ENCODE measurements at places on chromosomes 13 and 19.

GRCh38 chr19:1752757-1753728 lies at the start of gene ONECUT3:
ONECUT3 (plus strand) TSS chr19:1753506; CDS start chr19:1753663, 157 bp downstream.
- DNase-seq: no peak

- DNase-seq: peak; percentile 74
These were observed at the start of gene ZNF439 for GRCh38 chr19:11848594-11849469. ZNF439 (plus strand) TSS chr19:11848726; CDS start chr19:11848868, 142 bp downstream.

- DNase-seq: no peak
These were observed 20.7 kb downstream of the TBC1D4 start for GRCh38 chr13:75461314-75461713.

DNA sequence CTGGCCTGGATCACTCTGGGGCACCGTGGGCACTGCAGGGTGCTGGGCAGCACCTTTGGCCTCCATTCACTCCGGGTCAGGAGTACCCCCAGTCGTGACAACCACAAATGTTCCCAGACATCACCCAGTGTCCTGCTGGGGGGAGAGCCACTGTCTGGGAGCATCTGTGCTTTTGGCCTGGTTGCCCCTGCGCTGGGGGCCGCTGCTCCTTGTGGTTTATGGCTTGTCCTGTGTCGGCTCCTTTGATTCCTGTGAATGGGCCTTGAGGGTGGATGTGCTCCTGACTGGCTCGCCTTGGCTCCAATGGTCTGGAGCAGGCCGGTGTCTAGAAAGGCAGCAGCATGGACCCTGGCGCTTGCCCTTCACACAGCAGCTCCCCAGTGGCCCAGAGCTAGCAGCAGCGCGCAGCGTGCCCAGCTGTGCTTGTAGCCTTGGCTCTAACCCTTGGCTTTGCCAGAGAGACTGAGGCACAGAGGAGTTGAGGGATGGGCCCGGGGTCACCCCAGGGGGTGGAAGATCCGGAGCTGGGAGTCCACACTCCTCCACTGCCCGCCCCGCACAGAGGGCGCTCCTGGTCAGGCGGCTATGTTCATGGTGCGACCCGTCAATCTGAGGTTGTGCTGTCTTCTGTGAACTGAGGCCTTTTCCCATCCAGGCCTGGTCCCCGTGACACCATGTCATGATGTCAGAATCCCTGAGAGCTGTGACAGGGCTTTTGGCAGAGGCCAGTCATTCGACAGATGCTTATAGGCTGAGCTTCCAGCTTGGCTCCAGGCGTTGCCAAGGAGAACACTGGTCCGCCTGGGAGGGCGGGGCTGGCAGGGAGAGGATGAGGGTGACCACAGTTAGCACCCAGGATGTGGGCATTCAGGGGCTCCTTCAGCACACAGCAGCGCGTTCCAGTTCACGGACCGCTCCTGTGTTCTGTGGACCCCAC lies 4.1 kb downstream of the DAZAP1 start:
- DNase-seq: no peak

- DNase-seq: no peak
These were observed 343.6 kb downstream of the FGF9 start for GRCh38 chr13:22014469-22014868.

DNA sequence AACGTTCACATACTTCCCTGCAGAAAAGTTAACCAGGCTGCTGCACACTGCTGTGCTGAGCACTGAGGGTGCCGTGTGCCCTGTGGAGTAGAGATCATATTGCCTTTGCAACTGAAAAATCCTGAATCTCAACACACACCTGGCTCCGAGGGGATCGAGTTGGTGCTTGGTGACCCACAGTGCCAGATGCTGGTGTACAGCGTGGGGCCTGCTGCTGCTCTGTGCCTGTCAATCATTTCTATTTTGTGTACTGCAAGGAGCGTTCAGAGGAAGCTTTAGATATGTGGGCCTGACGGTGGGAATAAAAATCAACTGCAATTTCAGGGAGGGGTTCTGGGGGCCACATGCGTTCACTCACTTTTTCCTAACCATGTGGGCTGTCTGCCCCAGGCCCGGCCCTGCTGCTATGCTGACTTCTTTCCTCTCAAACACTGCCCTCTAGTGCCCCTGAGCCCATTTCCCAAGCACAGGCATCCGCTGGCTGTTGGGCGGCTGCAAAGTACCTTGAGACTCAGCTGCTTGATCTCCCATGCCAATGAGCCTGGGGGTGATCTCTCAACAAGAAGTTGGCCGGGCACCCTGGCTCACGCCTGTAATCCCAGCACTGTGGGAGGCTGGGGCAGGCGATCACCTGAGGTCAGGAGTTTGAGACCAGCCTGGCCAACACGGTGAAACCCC lies 9.7 kb upstream of the LENG8 start:
- no peak for DNase-seq

- no peak for DNase-seq
These were observed 3.5 kb downstream of the SPACA6 start for GRCh38 chr19:51696606-51697005.

DNA sequence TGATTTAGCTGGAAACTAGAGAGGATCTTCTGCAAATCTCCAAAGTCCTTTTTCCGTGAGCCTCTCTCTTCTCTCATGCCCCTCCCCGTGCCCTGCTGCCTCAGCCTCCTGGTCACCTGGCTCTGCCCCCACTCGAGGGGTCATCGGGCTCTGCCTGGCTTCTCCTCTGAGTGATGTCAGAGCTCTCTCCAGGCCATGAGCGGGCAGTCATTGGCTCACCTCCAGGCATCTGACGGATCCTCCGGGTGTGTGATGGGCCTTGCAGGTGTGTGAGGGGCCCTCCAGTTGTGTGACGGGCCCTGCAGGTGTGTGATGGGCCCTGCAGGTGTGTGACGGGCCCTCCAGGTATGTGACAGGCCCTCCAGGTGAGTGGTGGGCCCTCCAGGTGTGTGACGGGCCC lies 10.3 kb upstream of the GAS6 start:
- no peak for DNase-seq

- DNase-seq: no peak
These were observed 107.8 kb upstream of the SPRY2 start for GRCh38 chr13:80448725-80449124.

DNA sequence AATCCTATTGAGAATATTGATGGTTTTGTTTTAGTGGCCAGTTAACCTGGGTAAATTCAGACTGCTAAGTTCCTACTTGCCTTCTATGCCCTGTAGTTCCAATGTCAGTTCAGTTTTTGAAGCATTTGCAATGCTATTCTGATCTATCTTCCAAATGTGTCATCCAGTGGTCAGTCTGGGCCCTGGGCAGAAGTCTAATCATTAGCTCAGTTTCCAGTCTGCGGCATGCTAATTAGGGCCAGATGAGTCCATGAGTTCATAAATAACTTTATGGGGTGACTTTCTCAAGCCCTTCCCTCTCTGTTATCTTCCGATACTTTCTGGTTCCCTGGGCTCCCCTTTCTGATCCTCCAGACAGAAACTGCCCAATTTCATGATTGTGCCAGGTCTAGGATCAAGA lies 32.7 kb downstream of the FAM187B start:
- DNase-seq: no peak

GRCh38 chr13:91278888-91279287 lies 68.6 kb upstream of the MIR17HG start:
- DNase-seq: no peak
